ENCODE measurements at places on chromosomes 2 and 18. TPM values are rescaled to one million over a fixed set of nuclear protein-coding genes. Genes with fewer than 3 reads are reported as not detected.

- no peak for DNase-seq
These were observed 365.0 kb upstream of the CELF4 start for GRCh38 chr18:37930640-37931039.

DNA sequence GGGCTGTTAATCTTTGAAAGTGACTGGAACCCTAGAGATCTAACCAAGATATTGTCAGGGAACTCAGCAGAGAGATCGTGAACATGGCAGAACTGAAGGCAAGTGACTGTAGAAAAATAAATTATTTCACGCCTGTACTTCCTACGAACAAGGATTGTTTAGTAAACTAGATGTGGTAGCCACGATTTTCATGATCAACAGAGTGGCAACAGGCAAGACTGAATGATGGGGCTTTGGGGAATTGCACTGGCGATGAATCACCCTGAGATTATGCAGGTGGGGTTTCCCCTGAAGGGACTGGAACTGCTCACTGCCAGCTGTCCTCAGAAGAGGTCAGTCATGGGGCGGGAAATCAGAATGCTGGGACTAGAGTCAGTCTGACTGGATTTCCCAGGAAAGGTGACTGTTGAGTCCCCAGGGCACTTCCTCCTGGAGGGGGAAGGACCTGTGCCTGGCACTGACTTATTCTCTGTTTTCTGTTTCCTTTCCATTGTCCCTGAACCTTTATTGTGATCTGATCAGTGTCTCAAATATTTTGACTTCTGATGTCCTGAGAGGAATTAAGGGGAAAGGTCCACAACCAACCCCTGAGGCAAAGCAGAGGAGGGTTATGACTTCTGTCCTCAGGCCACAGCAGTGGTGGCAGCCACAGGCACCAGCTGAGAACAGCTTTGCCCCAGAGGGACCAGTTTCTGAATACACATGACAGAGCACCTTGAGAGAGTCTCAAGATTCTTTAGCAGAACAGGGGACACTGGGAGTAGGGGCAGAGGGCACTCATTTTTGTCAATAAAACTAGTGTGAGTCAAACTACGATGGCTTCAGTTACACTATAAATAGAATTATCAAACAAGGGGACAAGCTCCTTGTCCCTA lies 70.0 kb downstream of the NAB1 start:
- DNase-seq, result no peak

DNA sequence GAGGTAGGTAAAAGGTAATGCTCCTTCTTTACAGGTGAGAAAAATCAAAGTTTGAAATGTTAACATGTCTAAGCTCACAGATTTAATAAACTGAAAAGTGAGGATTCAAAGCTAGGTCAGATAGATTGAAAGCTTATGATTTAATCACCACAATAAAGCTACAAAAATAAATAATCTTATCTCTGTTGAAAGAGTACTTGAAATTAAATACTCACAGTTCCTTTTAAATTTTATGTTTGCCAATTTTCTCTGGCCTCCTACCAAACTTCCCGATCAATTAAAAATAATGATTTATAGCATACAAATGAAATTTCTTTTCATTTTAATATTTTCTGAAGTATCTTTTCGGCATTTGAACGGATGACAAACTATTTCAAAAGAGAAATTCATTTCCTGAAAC lies 77.3 kb downstream of the GAREM1 start:
- DNase-seq, result no peak

DNA sequence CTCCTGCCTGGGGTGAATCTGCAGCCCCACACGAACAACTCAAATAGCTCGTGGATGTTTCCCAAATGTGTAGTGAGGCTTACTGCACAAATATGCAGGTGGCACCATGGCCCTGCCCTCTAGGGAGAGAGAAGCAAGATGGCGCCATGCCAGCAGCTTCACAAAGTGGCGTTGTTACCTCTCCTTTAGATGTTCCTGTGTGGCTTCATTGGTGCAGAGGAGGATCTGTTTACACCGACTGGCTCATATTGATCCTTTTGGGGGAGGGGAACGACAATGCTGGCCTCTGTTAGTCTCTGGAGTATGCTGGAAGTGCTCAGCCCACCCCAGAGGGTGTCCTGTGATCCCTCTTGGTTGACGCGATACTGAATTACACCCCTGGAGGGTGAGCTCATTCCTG lies 99.5 kb upstream of the GATA6 start:
- DNase-seq, result no peak

GRCh38 chr2:44960871-44961270 lies 19.4 kb downstream of the SIX3 start:
- no peak for DNase-seq

DNA sequence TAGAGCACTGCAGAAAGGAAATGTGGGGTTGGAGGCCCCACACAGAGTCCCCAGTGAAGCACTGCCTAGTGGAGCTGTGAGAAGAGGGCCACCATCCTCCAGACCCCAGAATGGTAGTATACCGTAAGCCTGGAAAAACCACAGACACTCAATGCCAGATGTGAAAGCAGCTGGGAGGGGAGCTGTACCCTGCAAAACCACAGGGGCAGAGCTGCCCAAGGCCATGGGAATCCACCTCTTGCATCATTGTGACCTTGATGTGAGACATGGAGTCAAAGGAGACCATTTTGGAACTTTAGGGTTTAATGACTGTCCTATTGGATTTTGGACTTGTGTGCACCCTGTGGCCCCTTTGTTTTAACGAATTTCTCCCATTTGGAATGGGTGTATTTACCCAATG lies 75.3 kb upstream of the SERPINE2 start:
- DNase-seq, result no peak

GRCh38 chr2:39779341-39779851 lies 338 bp upstream of the THUMPD2 start:
- DNase-seq, result no peak

DNA sequence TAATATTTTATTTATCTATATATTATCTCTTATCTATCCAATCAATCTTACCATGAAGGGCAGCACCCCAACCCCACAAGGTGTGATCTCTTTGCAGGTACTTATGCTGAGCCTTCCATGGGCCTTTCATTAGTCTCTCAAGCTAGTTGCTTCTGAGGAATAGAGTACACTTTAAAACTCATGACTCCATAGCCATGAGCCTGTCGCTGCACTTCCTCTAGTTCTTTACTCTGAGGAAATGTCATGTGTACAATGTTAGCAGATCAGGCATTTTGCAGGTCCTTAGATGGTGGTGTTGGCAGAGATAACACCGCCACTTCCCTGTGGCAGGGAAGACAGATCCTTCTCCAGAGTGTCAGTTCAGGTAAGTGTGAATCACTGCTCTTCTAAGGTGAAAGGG lies 29.5 kb upstream of the STAT4 start:
- no peak for DNase-seq

DNA sequence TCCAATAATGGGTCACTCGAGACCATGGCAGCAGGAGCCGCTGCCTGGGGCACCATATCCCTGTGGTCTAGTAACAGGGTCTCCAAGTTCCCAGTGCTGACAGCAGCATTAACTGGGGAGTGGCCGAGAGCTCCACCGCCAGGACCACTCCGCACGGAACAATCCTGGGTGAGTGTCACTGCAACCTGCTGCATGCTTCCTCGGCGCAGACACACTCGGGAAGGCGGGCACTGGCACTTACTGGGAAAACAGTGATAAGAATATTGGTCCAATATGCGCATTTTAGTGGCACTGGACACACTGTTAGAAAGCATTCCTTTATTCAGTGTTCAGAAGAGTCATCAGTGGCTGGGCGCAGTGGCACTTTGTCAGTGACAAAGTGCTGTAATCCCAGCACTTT lies 29.7 kb downstream of the FAM228A start:
- DNase-seq, result no peak

GRCh38 chr2:241940329-241940728 lies 70.8 kb downstream of the RTP5 start:
- DNase-seq, result no peak

DNA sequence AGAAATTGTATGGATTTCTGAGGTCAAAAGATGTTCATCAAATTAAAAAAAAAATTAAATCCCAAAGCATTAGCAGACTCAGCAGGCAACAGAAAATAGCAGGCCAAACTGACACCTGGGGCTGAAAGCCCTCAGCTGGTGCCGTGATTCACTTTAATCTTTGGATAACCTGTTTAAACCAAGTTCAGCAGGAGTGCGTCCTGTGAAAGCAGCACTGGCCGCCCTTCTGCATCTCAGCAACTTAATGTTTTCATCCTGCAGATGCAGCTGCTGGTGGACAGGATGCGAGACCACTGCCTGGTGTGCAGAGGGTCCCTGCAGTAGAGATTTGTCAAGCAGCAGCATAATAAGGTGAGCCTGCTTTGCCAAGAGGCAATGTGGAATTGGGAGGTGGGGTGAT lies 41.2 kb downstream of the CCDC68 start:
- DNase-seq, result no peak

- no peak for DNase-seq
These were observed 36.3 kb downstream of the SMAD4 start for GRCh38 chr18:51066273-51066672.

DNA sequence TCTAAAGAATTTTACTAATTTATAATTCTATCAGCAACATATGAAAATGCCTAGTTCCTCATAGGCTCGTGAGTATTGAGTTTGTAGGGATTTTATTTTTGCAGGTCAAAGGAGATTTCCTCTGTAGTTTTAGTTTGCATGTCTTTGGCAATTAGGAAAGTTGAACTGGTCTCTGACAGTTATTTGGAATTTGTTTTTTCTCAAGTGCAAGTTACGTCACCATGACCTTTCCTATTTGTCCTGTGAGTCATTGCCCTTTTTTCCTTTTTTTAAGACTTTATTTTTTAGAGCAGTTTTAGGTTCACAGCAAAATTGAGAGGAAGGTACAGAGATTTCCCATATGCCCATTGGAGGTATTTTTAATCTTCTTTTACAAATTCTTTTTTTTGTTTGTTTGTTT lies 29.0 kb downstream of the RAMP1 start:
- no peak for DNase-seq

DNA sequence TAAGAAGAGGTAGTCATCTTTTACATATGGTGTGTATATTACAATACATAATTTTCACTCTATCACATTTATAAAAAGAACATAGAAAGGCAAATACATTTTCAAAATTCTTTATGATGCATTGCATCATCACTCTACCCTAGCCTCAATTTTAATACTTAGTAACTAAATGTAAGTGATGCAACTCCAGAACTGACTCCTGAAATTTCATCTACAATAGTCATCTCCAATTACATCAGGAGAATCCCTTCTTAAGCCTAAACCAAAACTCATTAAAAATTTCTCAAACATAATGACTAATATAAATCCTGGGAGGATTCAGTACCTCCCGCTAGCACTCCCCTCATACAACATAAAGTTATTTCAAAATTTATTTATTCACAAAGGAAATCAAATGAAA lies 15.9 kb downstream of the TMX3 start:
- no peak for DNase-seq

DNA sequence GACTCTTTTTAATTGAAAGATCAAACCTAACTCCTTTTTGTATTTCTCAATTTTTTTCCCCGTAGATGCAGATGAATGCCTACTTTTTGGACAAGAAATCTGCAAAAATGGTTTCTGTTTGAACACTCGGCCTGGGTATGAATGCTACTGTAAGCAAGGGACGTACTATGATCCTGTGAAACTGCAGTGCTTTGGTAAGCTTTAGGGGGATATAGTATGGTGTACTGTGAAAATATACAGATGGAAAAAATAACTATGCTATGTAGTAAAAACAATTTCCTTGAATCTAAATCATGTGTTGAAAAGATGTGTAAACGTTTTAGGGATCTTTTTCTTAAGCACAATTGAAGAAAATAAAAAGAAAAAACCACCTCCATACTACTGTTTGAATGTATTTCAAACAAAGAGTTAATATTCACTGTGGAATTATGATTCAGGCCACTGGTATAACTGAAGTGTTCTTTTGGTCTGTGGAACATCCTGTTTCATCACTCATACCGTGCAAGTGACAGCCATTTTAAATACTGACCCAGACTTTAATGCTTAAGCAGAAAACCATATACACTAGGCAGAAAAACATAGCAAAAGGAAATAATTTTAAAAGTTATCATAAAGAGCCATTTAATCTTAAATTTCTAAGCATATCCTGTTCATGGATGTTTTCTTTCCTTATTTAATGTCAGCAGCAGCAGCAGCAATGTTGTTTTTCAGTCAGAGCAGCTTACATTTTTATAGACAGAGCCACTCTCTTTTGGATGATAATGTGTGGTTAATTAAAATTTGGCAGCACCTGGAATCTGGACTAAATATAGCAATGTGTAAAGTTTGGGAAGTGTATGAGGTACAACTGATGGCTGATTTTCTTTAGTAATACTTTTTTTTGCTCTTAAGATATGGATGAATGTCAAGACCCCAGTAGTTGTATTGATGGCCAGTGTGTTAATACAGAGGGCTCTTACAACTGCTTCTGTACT lies 112.8 kb upstream of the RASGRP3 start:
- DNase-seq, result no peak

GRCh38 chr2:14189929-14190328 lies 442.6 kb upstream of the LRATD1 start:
- DNase-seq, result no peak

DNA sequence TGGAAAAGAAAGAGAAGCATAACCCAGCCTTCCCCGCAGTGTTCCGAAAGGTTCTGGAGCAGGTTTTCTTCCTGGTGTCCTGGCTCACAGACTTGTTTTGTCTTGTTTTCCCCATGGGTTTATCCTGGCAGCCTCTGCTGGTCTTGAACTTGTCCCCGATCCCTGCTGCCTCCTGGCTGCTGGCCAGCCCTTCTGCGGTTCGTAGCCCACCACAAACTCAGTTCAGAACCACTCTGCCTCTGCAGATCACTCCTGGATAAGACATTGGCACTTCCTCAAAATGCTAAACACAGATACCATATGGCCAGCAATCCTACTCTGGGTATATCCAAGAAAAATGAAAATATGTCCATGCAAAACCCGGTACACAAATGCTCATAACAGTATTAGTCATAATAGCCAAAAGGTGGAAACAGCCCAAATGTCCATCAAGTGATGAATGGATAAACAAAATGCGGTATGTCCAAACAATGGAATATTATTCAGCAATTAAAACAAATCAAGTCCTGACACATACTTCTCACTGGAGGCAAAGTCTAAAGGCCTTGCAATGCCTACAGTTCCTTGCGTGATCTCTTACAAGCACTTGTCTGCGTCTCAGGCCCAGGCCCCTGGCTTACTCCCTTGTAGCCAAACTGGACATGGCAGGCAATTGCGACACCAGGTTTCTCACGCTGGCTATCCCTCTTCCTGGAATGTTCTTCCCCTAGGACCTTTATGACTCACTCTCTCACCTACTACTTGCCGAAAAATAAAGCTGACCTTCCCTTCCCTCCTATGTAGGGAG lies 28.0 kb upstream of the ARHGEF4 start:
- DNase-seq, result no peak

GRCh38 chr2:207683879-207684627 lies 27.4 kb upstream of the CCNYL1 start:
- no peak for DNase-seq

- DNase-seq, result no peak
These were observed 104.1 kb downstream of the ALK start for GRCh38 chr2:29817299-29817698.

The FEV gene
- polyA plus RNA-seq, result not detected

The CDH2 gene
- 69.8 TPM for polyA plus RNA-seq

The SPC25 gene
- polyA plus RNA-seq, result 19.0 TPM

The STARD6 gene
- 0.25 TPM for polyA plus RNA-seq

The ATAD2B gene
- polyA plus RNA-seq, result 18.0 TPM

The APLF gene
- 3.9 TPM for polyA plus RNA-seq

The TWIST2 gene
- 4.7 TPM for polyA plus RNA-seq

The PTPRN gene
- 0.57 TPM for polyA plus RNA-seq

The PMAIP1 gene
- polyA plus RNA-seq, result 4.0 TPM

The GPR45 gene
- 0.12 TPM for polyA plus RNA-seq

The C2orf66 gene
- polyA plus RNA-seq, result 0.35 TPM

The SLC38A11 gene
- 26.2 TPM for polyA plus RNA-seq
